ENCODE measurements at places on chromosomes 1 and 21.
A peak's percentile ranks its signal among the peaks of the same experiment; 100 is the strongest.

- DNase-seq: no peak
Observed at GRCh38 chr1:98546319-98546718, 115.2 kb upstream of the SNX7 start.

DNA sequence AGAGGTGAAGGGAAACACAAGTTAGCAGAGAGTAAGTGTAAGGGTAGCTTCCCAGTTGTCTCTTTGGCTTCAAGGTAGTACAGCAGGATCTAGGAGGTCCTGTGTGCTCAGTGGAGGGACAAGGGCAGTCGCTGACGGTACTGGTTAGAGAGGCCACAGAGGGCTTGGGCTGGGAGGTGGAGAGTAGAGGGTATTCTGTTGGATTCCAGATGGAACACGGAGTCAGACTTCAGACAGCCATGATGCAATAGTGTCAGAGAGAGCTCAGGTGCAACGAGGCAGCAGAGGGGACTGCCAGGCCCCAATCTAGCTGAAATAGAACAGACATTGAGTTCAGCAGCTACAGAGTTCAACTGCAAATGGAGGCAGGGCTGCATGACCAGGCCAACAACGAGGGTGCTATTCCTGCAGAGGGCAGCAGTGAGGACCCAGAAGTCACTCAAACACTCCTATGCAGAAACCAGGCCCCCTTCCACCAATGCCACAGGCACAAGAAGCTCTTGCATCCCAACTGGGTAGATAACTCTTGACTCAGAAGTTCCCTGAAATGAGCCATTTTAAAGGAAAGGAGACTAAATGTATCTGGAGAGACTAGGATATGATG lies 325.0 kb upstream of the ESRRG start:
- DNase-seq: no peak

- DNase-seq: no peak
Observed at GRCh38 chr1:153659656-153660055, 1.2 kb downstream of the SNAPIN start.

GRCh38 chr1:34785875-34786470 lies 5.0 kb downstream of the GJB3 start:
- DNase-seq: no peak

DNA sequence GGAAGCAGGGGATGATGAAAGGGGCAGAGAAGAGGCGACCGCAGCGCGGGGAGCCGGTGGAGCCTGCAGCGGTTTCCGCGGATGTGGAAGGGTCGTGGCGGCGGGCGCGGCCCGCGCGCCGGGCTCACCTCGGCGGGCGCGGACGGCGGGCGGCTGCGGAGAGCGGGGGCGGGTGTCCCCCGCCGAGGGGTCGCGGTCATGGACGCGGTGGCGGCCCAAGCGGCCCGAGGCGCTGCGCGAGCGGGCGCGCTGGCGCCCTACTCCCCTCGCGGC lies 572 bp downstream of the LPGAT1 start:
- no peak for DNase-seq

GRCh38 chr21:39132248-39132647 lies 51.0 kb downstream of the PSMG1 start:
- DNase-seq: no peak

DNA sequence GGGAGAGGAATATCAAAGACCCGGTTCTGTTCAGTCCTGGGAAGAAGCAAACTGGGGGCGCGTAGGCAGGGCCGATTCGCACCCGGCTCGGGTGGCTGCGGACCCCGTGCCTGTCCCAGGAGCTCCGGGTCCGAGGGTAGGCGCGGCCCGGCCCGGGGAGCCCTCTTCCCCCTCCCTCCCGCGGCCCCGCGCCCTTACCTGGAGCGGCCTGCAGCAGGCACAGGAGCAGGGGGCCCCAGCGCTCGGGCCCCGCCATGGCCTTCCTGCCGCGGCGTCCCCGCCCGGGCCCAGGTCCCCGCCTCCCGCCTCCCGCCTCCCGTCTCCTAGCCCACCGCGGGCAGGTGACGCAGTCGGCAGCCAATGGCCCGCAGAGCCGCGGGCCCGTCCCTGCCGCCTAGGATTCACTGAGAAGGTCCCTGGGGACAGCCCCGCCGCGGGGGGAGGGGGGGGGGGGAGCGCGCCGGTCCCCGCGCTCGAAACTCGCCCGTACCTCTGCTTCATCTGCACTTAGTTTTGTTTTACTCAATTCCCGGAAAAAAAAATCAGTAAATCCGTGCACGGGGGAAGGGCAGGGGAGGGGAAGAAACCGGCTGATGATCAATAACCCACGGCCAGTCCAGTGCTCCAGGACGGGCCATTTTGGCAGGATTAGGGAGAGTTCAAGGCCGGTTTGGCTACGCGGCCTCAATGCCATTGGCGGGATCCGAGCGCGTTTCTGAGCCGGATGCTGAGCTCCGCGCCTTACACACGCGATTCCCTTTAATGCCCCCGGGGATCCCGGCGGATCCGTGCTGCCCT lies at the start of gene IFNLR1:
IFNLR1 (minus strand) TSS at position 297 of the 798 bp plus-strand sequence; CDS start at position 256, 41 bp downstream.
- DNase-seq: peak; percentile 37

DNA sequence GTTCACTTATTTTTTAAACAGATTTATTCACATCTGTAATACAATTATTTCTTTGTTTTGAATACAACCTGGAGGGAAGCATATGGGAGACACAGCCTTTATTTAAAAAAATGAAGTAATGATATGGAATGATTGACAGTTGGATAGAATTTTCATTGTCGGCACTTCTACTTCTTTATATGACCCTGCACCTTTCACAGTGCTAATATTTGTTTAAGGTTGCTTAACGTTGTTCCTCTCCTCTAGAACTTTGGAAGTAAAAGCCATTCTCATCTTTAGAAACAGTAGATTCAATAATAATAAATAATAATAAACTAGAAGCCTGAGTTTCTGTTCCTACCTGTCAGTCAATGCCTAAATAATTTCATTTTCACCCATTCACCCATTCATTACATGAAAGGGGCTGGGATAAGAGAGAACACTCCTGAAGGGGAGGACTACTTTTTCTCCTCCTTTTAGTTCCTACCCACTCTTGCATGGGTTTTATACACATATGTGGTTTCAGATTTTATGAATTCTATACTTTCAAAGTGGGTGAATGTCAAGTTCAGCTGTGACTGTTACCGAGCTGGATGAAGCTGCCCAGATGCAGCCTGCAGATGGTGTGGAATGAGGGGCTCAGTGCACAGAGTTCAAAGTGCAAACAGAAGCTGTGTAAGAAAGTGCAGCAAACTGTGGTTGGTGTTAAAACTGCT lies 9.4 kb downstream of the RUNX1 start:
- DNase-seq: no peak

DNA sequence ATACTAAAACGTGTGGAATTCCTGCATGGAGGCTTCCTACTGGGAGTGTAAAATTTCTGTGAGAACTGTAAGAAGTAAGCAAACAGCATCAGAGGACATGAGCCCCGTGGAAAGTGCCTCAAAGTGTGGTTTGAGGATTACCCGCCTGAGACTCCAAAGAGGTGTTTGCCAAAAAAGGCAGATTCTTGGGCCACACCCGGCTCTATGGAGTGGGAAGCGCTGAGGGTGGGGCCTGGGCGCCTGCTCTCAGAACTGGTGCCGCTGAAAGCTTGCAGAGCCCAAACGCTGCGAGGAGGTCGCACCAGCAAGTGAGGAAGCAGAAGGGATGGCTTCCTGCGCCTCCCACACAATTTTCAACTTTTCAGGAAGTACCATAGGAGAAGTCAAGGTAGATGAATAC lies 43.0 kb upstream of the PSEN2 start:
- DNase-seq: peak; percentile 49

- no peak for DNase-seq
Observed at GRCh38 chr1:25003457-25004190, 73.5 kb upstream of the RUNX3 start.

DNA sequence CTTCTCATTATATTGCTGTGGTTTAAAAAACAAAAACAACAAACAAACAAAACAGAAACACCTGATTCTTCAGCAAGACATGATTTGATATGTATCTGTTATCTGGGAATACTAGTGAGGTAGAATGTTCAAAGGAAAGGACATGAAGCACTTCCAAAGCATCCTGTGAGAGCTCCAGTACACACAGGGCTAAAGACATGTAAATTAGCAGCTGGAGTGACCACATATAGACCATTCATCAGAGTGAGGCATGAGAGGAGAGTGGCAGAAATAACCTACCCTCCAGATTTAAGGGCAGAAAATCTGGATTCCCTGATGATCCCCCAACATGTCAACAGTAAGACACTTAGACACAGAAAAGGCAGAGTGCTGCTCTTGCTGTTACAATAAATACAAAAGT lies 260.5 kb upstream of the CHRM3 start:
- DNase-seq: no peak

- DNase-seq: no peak
Observed at GRCh38 chr1:227546059-227546458, 17.3 kb upstream of the ZNF678 start.

GRCh38 chr1:240000634-240001033 lies 91.0 kb upstream of the FMN2 start:
- peak; percentile 77 for DNase-seq

DNA sequence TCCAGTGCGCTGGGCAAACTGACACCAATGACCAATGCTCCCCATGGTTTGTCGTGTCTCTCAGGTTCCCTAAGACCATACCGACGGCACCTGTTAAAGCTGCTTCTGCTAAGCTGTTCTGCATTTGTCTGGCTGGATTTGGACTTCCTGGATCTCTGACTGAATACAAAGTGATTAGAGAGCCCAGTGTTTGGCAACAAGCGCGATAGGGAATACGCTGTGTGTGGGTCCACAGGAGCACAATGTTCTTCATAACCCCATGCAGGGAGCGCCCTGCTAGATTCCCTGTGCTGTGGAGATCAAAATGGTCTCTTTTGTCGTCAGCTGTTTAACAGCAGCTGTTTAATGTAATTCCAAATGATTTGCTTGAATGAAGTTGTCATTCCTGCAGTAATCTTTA lies 26.0 kb upstream of the ESRRG start:
- DNase-seq: no peak

DNA sequence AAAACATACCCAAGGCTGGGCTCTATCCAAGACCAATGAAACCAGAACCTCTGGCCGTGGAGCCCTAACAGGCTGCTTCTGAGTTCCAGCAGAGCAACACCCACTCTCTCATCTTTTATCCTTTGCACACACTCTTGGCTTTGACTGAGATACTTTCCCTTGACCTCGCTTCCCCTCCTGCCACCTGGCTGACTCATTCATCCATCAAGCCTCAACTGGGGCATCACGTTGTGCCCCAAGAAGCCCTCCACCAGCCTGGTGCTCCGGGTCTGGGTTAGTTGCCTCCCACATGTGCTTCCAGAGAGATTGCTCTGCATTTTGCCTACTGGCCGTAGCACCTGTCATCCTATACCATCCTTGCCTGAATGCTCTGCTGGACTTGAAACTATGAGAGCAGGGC lies 34.5 kb upstream of the SERBP1 start:
- DNase-seq: no peak

GRCh38 chr1:45583666-45584350 lies at the start of gene NASP:
Gene NASP (plus strand): TSS chr1:45584041. CDS start chr1:45584147, 106 bp downstream.
- DNase-seq: peak; percentile 89

GRCh38 chr1:15849775-15850324 lies 2.3 kb downstream of the SPEN start:
- DNase-seq: peak; percentile 75

- DNase-seq: no peak
Observed at GRCh38 chr1:175274368-175274767, 81.8 kb upstream of the KIAA0040 start.

DNA sequence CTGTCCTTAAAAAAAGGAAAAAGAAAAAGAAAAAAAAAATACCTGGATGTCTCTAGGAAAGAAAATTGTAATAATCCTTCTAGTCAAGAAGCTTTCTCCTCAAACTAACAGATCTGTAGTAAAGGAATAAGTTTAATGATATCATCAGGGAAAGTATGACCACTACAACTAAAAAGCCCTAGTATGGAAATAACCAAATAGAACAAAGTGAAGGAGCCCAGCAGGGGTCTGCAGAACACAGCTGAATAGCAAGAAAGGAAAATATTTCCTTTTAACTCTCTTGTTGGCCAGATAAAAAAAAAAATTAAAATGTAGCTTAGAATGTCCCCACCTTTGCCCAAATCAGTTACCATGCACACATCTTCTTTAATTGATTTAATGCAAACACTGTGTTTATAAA lies 43.2 kb downstream of the PRRX1 start:
- no peak for DNase-seq

- no peak for DNase-seq
Observed at GRCh38 chr1:203700901-203701300, 64.1 kb upstream of the LAX1 start.

DNA sequence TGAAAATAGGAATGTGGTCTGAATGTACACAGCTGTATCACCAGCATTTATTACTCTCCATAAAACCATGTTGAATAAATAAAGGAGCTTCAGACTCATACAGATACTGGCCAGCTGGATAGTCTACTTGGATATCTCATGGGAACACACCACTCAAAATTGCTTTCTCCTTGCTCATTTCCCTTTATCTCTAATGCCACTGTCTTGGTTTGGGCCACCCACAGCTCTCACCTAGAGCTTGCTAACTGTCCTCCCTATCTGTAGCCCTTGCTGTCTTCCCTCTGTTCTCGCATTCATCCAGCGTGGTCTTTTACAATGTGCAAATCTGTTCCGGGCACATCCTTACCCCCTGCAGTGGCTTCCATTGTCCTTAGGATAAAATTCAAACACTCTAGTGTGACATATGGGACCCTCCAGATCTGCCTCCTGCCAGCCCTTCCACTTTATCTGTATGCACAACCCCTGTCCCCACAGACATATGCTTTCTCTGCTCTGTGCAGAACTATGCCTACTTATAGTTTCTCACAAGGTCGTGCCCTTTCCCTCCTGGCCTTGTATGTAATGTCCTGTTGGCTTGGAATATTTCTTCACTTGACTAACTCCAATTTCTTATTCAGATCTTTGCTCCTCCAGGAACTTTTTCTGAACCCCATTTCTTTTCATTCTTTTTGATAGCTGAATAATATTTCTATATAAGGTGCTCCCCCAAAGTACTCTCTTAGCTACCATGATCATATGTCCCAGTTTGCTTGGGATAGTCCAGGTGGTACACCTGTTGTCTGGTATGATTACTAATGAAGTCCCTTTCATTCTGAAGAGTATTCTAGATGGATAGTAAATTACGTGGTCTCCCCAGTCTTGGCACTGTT lies 2.9 kb downstream of the FLVCR1 start:
- no peak for DNase-seq

DNA sequence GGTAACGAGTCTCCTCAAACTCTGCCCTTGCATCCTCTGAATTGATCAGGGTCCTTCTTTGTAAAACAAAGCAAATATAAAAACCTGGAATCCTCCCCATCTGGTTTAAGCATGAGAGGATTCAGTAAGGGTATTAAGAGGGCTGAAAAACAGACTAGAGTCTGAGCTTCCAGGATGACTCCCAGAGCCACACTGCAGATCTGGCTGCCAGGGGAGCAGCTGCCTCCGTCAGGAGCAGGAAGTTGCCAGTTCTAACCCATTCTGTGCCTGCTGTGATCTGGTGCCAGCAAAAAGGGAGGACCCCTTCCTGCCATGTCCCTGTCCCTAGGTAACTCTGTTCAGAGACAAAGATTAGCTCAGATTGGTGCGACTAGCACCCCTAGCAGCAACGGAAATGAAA lies 27.5 kb downstream of the SERTAD4 start:
- no peak for DNase-seq
